ENCODE measurements at places on chromosomes 2 and 18. TPM values are rescaled to one million over a fixed set of nuclear protein-coding genes. Genes with fewer than 3 reads are reported as not detected.

DNA sequence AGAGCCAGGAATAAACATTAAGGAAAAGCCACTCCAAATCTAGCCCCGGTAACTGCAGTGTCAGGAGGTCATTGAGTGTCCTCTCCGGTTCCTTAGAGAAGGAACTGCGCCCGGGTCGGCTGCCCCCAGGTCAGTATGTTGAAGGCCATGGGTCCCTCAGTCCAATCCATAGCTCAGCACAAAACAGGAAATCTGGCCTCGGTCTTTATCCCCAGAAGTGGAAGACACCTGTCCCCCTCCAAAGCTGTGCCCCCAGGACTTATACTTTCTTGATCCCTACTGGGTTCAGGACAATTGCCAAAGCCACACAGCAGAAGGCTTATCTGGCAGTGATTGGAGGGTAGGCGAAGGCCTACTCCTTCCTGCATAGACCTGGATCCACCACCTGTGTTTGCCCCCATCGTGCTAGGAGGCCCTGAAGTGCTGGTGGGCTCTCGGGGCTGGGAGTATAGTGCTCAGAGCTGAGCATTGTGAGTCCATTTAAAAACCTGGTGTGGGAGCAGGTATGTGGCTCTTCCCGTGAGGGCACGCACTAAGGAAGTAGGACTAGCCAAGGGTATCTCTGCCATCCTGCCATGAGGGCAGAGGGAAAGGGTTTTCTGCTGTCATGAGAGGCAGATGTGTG is 178.6 kb downstream of the SEPTIN10 start:
- DNase-seq, result no peak

- DNase-seq, result no peak
Observed at GRCh38 chr18:13415736-13416135, 197.2 kb downstream of the LDLRAD4 start.

Gene OXER1
- 0.32 TPM for total RNA-seq

Gene DNAJB2
- 40.1 TPM for total RNA-seq

Data from myocyte (in vitro differentiated cells).